ENCODE measurements at places on chromosomes 6 and 20.

DNA sequence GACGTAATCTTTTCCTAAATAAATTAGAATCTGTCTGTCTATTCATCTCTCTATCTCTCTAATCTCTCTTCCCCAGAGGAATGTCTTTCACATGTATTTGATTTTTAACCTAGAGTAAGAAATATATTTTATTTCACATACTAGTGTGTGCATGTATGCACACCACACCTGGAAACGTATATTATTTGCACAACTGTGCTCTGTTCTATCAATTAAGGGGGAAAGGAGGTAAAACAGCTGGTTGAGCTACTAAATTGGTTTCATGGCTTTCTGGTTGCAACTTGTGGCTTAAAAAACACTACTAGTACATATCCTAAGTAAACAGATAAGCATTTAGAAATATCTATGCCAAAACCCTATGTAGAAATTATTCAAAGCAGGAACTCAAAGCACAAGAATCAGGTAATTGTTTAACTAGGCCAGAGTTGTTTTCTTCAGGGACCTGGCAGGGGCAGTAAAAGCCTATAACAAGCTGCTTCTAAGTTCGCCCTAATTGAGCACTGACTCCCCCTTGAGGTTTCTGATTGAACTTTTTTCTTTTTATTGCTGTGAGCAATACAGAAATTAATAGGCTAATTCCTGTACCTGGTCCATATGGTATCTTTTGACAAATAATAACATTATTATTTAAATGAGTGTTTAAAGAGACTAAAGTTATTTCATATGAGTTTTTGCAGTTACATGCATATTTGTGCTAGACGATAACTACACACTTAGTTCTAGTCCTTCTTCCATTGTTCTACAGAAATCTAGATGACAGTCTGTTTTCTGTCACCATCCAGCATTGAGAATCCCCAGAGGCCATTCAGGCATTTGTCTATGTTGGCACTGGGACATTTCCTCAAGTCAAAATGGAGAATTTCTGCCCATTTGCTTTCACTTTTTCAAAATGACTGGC, 88.6 kb downstream of the MCHR2 start:
- DNase-seq, result no peak

- no peak for DNase-seq
These were observed 20.9 kb downstream of the DEF6 start for GRCh38 chr6:35318196-35319171.

- no peak for DNase-seq
These were observed 35.3 kb downstream of the DSTN start for GRCh38 chr20:17605131-17605660.

DNA sequence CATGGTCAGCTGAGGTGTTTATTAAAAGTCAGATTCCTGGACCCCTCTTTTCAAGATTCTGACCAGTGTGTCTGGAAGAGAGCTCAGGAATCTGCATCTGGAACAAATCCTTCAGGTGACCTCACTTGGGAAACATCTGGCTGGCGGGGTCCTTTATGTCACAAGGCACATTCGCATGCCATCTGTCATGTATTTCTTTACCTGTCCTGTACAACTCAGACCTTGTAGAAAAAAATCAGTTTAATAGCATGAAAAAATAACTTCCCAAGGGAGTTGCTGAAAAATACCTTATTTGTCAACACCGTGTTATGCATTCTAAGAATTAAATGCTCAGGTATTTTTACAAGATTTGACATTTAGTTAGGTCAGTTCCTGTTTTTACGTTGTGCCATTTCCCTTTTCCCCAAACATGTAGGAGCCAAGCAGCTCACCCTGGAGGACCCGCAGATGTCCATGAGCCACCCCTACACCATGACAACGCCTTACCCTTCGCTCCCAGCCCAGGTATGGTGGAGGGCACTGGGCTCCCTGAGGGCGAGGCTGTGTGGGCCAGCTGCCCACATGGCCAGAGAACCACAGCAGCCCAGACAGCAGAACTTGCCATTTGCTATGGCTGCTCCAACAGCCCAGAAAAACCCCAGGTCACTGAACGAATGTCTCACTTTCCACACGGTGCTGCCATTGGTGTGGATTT, 4.0 kb downstream of the IRF4 start:
- no peak for DNase-seq

- no peak for DNase-seq
These were observed 390.8 kb downstream of the RNGTT start for GRCh38 chr6:88572449-88573139.

DNA sequence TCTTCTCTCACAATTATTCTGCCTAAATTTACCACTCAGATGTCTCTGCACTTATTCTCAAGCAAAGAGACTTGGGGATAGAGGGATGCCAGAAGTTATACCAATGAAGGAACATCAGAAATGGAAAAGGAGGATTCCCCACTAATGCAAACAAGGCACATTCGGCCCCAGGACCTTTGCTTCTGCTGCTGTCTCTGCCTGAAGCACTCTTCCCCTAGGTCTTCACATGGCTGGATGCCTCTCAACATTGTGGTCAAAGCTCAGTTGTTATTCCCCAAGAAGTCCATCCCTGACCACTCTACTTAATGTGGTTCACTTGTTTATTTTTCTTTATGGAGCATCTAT, 508.7 kb downstream of the DOK5 start:
- no peak for DNase-seq

- no peak for DNase-seq
These were observed 20.9 kb downstream of the TPX2 start for GRCh38 chr20:31759836-31760518.

DNA sequence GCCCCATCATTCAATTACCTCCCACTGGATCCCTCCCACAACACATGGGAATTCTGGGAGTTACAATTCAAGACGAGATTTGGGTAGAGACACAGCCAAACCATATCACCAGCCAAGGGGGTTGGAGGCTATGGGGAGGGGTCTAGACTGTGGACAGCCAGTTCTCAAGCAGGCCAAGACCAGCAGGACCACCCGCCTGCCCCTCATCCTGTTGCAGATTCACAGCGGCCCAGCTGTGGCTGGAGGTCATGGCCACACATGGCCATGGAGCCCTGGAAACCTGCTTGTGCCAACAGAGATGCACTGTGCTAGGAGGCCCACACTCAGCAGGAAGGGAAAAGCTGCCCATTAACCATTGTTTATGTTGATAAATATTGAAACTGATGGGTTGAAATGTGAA, 240.5 kb downstream of the TTLL2 start:
- no peak for DNase-seq

DNA sequence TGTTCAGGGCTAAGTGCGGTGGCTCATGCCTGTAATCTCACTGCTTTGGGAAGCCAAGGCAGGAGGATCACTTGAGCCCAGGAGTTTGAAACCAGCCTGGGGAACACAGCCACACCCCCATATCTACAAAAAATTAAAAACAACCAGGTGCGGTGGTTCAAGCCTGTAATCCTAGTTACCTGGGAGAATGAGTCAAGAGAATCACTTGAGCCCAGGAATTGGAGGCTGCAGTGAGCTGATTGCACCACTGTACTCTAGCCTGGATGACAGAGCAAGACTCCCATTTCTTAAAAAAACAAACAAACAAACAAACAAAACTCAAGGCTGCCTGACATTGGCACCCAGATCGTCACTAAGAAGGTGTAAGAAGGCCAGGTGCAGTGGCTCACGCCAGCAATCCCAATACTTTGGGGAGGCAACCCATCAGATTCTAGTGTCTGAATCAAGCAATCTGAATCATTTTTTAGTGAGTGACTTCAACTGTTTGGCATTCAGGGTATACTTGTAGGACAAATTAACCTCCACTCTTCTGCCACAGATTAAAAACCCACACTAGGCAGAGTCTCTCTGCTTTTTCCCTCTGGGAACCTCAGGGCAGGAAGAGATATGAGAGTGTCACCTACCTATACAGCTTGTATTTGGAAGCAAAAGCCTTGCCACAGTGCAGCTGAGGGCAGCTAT, 6.1 kb downstream of the PLAGL2 start:
- DNase-seq, result no peak

- DNase-seq, result no peak
These were observed 423.6 kb downstream of the CDH26 start for GRCh38 chr20:60381643-60382400.

GRCh38 chr6:125236536-125237327, 65.0 kb downstream of the HDDC2 start:
- no peak for DNase-seq
